Muscle of back (tissue), 13 donors: ENCODE measurements at places on chromosomes 4 and X.

- no peak for DNase-seq
These were observed 559.0 kb upstream of the AMOT start for GRCh38 chrX:113399506-113400192.

DNA sequence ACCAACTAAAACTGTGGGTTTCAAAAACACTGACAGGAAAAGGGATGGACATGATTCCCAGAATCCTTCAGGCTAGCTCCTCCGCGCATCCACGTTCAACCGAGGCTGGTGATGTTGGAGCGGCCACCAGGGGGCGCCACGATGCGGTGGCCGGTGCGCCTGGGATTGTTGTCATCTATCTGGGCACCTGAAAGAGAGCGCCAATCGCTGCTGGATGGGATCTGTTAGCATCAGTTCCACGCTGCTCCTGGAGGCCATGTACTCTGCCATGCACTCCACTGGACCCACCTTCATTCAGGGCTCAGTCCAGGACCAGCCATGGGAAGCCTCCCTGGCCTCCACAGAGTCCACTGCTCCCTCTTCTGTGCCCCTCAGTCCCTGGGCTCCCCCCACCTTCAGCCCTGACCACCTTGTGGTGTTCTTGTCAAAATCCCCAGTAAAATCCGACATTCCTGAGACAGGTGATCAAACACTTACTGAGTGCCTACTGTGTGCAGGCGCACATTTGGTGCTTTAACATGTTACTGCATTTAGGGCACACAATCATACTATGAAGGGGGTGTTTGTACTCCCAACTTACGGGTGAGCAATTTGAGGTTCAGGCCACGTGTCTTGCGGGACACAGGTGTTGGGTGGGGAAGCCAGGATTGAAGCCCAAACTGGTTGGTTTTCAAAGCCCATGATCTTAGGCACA lies 71.1 kb downstream of the CRMP1 start:
- no peak for DNase-seq

DNA sequence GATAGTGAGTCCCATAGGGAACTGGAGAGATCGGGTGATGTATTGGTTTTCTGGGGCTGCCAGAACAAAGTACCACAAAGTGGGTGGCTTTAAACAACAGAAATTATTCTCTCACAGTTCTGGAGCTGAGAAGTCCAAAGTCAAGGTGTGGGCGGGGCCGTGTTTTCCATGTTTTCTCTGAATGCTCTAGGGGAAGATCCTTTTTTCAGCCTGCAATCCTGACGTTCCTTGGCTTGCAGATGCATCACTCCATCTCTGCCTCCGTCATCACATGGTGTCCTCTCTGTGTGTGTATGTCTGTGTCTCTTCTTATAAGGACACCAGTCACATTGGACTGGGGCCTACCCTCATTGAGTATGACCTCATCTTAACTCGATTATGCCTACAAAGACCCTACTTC lies 7.9 kb upstream of the GPM6B start:
- DNase-seq, result no peak

DNA sequence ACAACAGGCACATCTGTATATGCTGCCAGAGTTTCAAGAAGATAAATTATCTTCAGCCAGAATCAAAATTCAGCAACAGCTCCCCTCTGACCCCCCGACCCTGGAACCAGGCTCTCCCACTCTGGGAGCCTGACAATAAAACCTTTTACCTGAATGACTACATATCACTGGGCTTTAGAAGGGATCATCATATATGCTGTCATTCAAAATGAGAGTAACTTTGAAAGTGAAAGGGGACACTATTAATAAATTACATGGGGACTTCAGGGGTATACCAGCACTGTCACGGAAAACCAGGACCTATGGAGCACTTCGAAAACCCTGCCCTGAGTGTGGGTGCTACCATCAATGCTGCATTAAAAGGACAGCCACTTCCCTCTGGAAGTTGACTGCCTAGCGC lies 26.2 kb downstream of the TSPAN5 start:
- no peak for DNase-seq

- DNase-seq, result peak; percentile 28
These were observed 8.6 kb downstream of the FAM200B start for GRCh38 chr4:15690020-15690809.

DNA sequence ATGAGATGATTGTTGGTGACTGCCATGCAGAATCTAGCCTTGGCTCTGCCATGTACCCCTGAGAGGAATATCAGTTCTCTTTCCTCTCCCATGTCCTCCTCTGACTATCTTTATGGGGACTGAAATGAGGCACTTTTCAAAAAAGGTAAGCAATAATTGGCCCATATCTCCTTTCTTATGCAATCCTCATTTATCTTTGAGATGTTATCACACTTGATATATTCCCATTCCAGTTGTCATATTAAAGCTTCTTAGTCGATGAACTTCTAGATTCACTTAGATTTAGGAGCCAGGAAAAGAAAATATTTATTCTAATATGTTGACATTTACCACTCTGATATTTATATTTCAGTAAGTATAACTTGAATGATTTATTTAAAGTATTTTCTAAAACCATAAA lies 55.3 kb upstream of the CXCL8 start:
- DNase-seq, result no peak

- DNase-seq, result no peak
These were observed 47.6 kb downstream of the POLA1 start for GRCh38 chrX:24741330-24741729.

DNA sequence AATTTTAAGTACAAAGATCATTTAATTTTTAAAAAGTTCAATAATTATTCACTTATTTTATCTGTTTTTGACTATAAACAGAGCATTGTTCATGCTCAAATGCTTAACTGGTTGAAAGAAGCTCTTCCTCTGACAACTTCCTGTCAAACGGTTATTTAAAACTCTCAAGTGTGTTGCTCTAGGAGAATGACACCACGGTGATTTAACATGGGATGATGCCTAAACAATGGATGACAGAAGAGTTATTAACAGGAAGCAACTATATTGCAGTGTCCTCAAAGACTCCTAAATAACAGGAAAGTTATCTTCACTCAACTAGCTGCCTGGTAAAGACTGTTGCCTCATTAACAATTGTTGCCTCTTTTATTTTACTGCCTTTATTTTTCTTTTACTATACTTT lies 509.6 kb downstream of the PACRGL start:
- DNase-seq, result no peak
